ENCODE measurements at places on chromosomes 1 and 21.

- no peak for DNase-seq
Observed at GRCh38 chr1:97505289-97505688, 415.5 kb downstream of the DPYD start.

- DNase-seq = no peak
Observed at GRCh38 chr1:38746402-38746935, 113.1 kb downstream of the RRAGC start.

- DNase-seq = no peak
Observed at GRCh38 chr1:197910120-197910991, 6.8 kb upstream of the LHX9 start.

DNA sequence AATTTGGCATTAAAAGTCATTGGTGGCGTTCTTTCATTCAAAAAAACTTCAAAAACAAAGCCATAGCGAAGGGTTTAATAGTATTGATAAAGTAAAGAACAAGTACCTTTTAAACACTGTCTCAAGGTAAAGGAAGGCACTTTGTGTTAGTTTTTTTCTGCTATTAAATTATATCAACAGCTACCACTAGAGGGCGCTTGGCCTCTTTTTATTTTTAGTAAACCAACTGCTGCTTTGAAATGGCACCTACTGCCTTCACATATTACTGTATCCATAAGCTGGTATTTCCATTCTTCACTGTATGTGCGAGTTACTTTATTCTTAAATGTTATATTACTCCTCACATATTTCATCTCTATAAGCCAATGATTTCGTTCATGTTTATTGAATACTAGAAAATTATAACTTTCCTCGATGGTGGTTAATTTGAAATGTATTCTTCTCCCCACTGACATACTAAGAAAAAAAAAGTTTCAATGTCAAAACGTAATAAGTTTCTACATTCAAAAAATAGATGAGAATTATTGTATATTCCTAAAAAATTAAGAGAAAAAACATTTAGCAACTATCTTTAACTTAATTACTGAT lies 125.7 kb upstream of the CXADR start:
- peak; percentile 61 for DNase-seq

GRCh38 chr21:32878661-32879060 lies 107.1 kb upstream of the PAXBP1 start:
- DNase-seq = no peak

DNA sequence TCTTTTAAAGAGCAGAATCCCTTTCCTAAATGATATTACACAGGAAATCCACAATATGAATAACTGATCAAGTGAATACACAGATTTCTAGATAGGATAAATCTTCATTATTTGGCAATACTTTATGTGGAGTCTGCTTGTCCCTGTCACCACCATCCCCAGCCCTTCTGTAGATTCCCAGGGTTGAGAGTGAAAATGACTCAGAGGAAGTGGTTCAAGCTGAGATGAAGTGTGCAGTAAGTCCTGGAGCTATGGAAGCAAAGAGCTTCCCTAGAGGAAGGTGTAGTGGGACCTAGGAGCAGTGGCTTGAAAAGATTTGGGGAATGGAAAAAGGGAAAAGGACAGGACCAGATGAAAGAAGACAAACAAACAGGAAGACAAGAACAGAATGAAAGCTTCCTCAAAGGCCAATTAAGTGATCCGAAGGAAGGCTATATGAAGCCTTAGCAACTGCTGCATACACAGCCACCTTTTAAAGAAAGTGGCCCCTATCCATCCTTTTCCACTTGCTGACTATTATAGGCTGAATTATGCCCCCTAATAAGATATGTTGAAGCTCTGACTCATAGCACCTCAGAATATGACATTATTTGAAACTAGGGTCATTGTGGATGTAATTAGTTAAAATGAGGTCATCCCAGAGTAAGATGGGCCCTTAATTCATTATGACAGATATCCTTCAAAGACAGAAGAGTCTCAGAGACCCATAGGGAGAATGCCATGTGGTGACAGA lies 96.5 kb upstream of the CAMK1G start:
- DNase-seq = peak; percentile 45

DNA sequence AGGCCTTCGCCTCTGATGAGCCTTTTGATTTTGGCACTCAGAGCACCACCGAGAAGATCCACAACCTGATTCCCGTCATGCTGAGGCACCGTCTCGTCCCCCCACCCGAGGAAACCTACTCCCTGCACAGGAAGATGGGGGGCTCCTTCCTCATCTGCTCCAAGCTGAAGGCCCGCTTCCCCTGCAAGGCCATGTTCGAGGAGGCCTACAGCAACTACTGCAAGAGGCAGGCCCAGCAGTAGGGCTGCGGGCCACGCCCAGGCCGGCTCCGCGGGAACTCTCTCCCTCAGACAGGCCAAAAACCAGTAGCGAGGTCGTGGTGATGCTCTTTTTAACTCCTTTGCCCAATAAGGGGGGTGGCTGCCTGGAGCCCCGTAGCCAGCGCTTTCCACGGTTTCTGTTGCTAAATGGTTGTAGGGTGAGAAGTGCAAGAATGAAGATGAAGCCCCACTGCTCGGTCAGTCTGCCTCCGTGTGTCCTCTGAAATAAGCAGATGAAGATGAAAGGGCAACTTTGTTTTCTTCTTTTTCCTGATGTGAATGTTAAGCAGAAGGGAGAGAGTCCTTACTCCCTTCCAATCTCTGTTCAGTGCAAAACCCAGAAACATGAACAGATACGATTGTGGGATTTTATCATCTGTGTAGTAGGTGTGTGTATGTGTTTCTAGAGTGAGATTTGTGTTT lies 46.5 kb downstream of the COQ8A start:
- no peak for DNase-seq

DNA sequence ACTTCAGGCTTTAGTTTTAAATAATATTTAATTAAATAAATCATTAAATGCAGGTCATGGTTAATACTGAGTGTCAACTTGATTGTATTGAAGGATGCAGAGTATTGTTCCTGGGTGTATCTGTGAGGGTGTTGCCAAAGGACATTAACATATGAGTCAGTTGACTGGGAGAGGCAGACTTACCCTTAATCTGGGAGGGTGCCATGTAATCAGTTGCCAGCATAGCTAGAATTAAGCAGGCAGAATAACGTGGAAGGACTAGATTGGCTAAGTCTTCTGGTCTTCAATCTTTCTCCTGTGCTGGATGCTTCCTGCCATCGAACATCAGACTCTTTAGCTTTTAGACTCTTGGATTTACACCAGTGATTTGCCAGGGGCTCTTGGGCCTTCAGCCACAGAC lies 85.3 kb downstream of the MAP3K21 start:
- DNase-seq = no peak

DNA sequence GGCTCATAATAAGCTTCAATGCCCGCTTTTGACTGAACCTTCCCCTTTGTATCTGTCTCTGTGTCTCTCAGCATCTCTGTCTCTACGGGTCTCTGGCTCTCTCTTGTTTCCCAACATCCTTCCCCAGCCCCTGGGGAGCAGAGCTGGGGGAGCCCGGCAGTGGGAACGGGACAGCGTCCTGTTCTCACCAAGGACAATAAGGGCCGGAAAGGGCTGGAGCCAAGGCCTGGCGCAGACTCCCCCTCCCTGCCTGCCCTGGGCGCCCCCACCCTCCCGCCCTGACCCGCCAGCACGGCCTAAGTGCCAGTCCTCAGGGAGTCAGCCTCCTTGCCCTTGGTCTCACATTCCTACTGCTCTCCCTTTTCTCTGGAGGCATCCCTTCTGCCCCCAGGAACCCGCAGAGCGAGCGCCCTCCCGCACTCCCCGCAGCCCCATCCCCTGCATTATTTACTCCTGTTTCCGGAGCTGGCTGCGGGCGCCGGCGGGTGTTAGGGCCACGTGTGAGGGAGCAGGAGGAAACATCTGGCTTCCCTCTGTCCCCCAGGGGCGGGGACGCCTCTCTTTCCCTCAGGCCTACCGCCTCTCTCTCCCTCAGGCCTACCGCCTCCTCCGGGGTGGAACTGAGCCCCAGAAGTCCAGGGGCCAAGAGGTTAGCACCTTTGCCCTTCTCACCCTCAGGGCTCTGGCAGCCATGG lies 6.5 kb downstream of the KRTCAP2 start:
- DNase-seq = no peak

- DNase-seq = peak; percentile 17
Observed at GRCh38 chr1:198042168-198042567, 114.6 kb upstream of the NEK7 start.

DNA sequence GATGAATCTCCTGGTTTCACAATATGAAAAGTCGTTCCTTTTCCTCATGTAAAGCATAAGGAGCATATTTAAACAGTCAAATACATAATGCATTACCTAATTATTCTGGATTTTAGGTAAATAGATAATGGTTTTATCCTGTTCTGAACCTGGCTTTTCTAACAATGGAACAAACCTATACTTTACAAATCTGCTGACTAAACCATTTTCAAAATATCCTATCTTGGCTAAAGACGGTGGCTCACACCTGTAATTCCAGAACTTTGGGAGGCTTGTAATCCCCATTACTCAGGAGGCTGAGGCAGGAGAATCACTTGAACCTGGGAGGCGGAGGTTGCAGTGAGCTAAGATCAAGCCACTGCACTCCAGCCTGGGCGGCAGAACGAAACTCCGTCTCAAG lies 2.9 kb downstream of the SMIM12 start:
- DNase-seq = no peak

DNA sequence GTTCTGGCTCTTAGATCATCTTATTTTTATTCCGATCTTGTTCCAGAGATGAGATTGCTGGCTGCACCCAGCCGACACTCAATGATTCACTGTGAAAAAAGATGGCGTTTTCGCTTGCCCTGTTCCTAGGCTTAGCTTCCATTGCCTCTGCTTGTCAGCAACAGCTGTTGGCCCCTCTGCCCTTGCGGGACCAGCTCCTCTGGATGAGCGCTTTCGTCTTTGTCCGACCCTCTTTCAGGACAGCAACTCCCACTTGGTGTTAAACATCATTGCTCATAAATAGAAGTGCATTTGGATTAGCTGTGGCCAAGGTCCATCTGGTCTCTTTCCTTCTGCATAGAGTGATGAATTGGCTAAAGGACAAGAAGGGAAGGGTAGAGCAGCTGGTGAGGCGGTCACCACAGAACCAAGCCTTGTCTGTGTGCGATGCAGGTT lies 43.5 kb upstream of the SCCPDH start:
- no peak for DNase-seq

- peak; percentile 42 for DNase-seq
Observed at GRCh38 chr1:248807067-248807737, 18.5 kb downstream of the SH3BP5L start.

- peak; percentile 37 for DNase-seq
Observed at GRCh38 chr1:7989762-7990428, 28.4 kb downstream of the PARK7 start.

- no peak for DNase-seq
Observed at GRCh38 chr1:230301322-230301721, 124.8 kb downstream of the PGBD5 start.

- no peak for DNase-seq
Observed at GRCh38 chr1:110240476-110241210, 30.5 kb downstream of the KCNC4 start.

GRCh38 chr1:37765916-37766664 lies 1.2 kb upstream of the EPHA10 start:
- DNase-seq = no peak

GRCh38 chr21:38960251-38960650 lies 154.5 kb downstream of the ETS2 start:
- DNase-seq = no peak

- DNase-seq = no peak
Observed at GRCh38 chr1:18118078-18118477, 10.5 kb downstream of the IGSF21 start.

DNA sequence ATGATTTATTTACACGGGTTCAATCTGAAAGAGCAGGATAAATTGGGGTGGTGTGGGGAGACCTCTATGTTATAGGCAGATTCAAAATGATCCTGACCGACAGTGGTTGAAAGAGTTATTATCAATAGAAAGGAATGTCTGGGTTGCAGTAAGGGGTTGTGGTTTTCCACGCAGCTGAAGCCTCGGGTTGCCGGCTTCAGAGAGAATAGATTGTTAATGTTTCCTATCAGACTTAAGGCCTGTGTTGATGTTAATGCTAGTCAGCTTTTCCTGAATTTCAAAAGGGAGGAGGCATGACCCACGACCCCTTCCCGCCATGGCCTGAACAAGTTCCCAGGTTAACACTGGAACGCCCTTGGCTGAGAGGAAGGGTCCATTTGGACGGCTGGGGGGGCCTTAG lies 2.2 kb upstream of the UBE2J2 start:
- no peak for DNase-seq

GRCh38 chr1:116092752-116093489 lies 18.3 kb upstream of the MAB21L3 start:
- DNase-seq = no peak

- peak; percentile 23 for DNase-seq
Observed at GRCh38 chr1:222792744-222793143, 22.1 kb upstream of the DISP1 start.

- no peak for DNase-seq
Observed at GRCh38 chr1:94350350-94350924, 67.8 kb upstream of the ABCD3 start.

GRCh38 chr1:208433086-208433485 lies 188.9 kb upstream of the PLXNA2 start:
- peak; percentile 85 for DNase-seq

GRCh38 chr1:180912801-180913565 lies at the start of gene KIAA1614:
Gene KIAA1614 (plus strand): TSS chr1:180912897. CDS start chr1:180913244, 347 bp downstream.
- DNase-seq = peak; percentile 65

GRCh38 chr1:212651977-212652376 lies 43.4 kb downstream of the ATF3 start:
- no peak for DNase-seq

GRCh38 chr21:44092211-44092610 lies 15.0 kb upstream of the PWP2 start:
- DNase-seq = no peak

DNA sequence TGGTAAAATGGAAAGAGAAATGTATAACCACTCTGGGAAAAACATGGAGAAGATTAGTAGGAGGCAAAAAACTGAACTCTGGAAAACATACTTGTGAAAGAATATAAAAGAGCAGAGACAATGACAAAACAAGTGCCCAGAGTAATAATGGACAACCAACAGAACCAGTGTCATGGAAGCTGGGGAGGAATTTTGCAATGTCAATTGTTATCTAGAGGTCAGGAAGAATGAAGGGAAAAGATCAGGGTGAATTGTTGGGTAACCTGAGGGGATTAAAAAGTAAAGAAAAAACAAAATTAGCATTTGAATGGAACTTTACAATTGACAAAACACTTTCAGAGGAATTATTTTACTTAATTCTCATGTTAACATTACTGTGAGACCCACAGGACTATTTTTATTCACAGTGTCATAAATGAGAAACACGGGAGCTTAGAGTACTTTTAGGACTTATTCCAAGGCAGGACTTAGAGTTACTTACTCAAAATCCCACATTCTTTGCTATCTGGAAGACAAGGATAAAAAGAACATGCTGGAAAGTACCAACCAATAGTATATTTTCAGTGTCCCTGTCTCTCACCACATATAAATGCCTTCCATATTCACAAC lies 19.5 kb downstream of the JAM2 start:
- DNase-seq = no peak

GRCh38 chr1:22318279-22318981 lies 133.2 kb upstream of the ZBTB40 start:
- DNase-seq = no peak

- peak; percentile 62 for DNase-seq
Observed at GRCh38 chr1:40736085-40736531, 44.6 kb downstream of the NFYC start.

GRCh38 chr1:85297855-85298629 lies 21.6 kb upstream of the BCL10 start:
- peak; percentile 99 for DNase-seq

- DNase-seq = peak; percentile 60
Observed at GRCh38 chr21:27831816-27832569, 865.1 kb upstream of the ADAMTS5 start.

- no peak for DNase-seq
Observed at GRCh38 chr1:25473653-25474225, 43.0 kb downstream of the MACO1 start.

- DNase-seq = peak; percentile 34
Observed at GRCh38 chr1:114092186-114093062, 61.2 kb downstream of the SYT6 start.
